ENCODE measurements at places on chromosomes 4 and X.

DNA sequence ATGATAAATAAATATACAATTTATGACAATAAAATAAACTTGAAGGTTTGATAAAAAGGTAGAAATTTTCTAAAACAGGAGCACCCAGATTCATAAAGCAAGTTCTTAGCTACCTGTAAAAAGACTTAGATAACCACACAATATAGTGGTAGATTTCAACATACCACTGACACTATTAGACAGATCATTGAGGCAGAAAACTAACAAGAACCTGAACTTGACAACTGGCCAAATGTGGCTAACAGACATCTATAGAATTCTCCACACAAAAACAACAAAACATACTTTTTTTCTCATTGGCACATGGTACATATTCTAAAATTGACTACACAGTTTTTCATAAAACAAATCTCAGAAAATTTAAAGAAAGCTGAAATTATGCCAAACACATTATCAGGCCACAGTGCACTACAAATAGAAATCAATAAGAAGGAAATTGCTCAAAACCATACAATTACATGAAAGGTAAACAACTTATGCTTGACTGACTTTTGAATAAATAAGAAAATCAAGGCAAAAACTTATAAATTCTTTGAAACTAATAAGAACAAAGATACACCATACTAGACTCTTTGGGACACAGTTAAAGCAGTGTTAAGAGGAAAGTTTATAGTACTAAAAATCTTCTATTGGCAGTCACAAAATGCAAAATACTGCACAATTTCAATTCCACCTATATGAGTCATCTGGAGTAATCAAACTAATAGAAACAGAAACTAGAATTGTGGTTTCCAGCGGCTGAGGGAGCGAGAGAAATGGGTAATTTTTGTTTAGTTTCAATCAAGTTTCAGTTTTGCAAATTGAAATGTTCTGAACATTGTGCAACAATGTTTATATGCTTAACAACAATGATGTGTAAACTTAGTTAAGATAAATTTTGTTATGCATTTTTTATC, 925.6 kb downstream of the SH3BGRL start:
- DNase-seq, result no peak

GRCh38 chrX:154730253-154730891, 20.5 kb downstream of the GAB3 start:
- DNase-seq, result peak; percentile 81

- DNase-seq, result peak; percentile 4
Measured at GRCh38 chr4:127400276-127400675, 232.5 kb upstream of the INTU start.

- DNase-seq, result peak; percentile 81
Measured at GRCh38 chrX:110403441-110404238, 45.0 kb downstream of the RTL9 start.

DNA sequence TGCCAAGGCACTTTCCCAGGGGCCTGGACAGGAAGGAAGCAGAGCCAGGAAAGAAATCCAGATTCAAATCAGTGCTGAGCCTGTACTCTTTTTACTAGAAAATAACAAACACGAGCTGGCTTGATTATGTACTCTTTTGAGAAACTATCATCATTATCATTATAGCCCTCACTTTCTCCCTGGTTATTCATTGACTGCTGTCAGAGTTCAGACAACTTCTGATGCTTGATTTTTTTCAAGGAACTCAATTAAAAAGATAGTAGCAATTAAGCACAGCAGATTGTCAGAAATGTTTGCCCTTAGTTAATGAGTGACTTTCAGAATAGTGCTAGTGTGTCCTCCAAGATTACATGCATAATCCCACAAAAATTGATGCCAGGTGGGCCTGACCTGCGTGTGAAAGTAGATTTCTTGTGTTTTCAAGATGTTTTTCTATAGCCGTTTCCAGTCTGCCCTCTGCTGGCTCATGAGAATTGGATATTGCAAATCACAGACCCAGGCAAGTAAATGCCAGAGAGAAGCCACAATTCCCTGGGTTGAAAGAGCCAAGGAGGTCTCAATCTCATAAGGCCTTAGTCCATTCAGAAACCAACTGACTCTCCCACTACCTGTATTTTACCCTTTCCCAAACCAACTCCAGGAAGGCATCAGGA, 14.3 kb upstream of the PNPLA4 start:
- no peak for DNase-seq

- no peak for DNase-seq
Measured at GRCh38 chrX:116276261-116276660, 105.7 kb downstream of the AGTR2 start.

GRCh38 chr4:22235698-22236097, 280.2 kb downstream of the ADGRA3 start:
- DNase-seq, result no peak

DNA sequence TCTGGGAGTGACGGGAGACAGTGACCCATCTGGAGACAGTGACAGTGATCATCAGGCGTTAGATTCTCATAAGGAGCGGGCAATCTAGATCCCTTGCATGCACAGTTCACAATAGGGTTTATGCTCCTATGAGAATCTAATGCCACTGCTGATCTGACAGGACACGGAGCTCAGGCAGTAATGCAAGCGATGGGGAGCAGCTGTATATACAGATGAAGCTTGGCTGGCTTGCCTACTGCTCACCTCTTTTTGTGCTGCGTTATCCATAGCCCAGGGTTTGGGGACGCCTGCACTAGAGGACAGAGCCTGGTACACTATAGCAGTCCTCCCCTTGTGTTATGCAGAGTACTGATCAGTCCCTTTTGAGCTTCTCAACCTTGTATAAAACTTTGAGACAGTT, 23.5 kb downstream of the NFKB1 start:
- no peak for DNase-seq

DNA sequence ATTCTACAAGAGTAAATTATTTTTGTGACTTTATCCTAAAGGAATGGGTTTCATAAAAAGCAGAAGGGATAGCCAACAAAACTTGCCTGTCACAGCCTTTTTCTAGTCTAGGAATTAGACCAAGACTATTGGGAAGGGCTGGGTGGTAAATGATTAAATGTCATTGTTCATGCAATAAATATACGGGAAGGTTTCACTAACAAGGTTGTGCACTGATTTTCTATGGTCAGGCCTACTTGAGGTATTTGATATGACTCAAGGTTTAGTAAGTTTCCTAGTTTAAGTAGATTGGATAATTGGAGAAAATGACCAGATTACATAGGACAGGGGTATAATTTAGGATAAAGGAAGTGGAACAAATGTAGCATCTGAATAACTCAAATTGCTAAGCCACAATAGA, 249.1 kb upstream of the BMP3 start:
- peak; percentile 1 for DNase-seq

- peak; percentile 38 for DNase-seq
Measured at GRCh38 chrX:42515939-42516338, 262.0 kb downstream of the PPP1R2C start.

DNA sequence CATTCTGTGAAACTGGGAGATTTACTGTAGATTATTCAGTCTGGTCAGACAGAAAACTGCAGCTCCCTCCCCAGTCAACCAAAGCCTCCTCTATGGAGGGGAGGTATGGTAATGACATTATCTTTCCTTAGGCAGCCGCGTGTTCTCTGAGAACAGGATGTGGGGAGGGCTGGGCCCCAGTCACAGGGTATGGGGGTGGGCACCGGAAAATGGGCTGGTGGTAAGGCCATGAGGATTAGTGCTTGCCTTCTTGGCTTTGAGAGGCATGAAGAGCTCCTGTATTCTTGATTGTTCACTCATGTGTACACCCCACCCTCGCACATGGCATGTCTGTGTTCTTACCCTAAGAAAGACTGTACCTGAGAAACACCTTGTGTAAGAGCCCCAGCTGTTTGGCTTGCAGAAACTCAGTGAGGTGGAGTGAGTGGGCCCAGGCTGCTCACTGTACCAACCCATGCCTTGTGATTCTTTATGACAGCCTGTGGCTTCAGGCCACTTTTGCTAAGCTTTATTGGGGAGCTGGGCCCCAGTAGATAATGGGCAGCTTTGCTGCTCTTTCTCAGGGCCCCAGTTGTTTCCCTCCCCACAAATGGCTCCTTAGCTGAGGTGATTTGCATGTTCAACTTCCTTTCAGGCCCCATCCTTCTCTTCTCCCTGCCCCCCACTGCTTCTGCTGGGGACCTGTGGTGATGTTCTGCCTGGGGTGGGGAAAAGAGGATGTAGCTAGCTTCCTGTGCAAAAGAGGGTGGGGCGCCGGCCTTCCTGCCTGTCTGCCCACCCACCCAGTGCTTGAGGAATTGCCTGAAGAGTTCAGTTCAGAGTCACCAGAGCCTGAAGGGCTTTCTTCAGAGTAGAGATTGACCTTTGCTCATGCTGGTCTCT, 30.7 kb downstream of the MSN start:
- DNase-seq, result peak; percentile 56

DNA sequence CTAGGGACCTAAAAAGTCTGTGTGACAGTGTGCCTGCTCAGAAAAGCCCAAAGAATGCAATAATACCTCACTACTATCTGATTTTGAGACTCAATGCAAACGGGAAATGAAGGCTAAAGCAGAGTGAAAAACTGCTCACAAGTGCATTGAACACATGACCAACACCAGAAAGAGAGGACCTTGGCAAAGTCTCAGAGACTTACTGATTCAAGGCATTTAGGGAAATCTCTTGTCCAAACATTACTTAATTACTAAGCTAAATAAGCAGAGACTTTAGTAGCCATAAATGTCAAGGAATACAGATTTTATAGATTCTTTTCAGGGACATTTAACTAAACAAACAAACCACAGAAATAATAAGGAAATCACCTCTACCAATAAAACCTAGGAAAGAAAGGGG, 916.0 kb downstream of the FSTL5 start:
- DNase-seq, result no peak

- DNase-seq, result peak; percentile 58
Measured at GRCh38 chr4:57078685-57079521, 31.3 kb downstream of the IGFBP7 start.

- no peak for DNase-seq
Measured at GRCh38 chr4:78292341-78292740, 235.2 kb downstream of the FRAS1 start.

- no peak for DNase-seq
Measured at GRCh38 chr4:14028862-14029261, 401.3 kb upstream of the BOD1L1 start.

DNA sequence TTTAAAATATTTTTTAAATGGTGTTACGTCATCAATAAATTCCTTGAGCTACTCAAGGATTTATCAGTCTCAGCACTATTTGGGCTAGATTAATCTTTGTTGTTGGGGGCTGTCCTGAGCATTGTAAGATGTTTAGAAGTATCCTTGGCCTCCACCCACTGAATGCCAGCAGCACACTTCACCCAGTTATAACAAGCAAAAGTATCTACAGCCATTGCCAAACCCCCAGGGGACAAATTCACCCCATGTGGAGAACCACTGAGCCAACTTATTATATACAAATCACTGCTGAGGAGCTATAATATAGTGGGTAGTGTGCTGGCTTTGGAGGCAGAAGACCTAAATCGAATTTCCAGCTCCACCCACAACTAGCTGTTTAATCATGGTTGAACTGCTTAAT, 58.3 kb downstream of the ATP10D start:
- DNase-seq, result no peak

- DNase-seq, result no peak
Measured at GRCh38 chr4:6288342-6288741, 18.7 kb downstream of the WFS1 start.

- peak; percentile 94 for DNase-seq
Measured at GRCh38 chrX:16160729-16161128, 6.6 kb upstream of the MAGEB17 start.

- DNase-seq, result no peak
Measured at GRCh38 chr4:41857226-41857641, 78.0 kb upstream of the TMEM33 start.

- no peak for DNase-seq
Measured at GRCh38 chr4:152707632-152708031, 27.8 kb upstream of the TMEM154 start.

DNA sequence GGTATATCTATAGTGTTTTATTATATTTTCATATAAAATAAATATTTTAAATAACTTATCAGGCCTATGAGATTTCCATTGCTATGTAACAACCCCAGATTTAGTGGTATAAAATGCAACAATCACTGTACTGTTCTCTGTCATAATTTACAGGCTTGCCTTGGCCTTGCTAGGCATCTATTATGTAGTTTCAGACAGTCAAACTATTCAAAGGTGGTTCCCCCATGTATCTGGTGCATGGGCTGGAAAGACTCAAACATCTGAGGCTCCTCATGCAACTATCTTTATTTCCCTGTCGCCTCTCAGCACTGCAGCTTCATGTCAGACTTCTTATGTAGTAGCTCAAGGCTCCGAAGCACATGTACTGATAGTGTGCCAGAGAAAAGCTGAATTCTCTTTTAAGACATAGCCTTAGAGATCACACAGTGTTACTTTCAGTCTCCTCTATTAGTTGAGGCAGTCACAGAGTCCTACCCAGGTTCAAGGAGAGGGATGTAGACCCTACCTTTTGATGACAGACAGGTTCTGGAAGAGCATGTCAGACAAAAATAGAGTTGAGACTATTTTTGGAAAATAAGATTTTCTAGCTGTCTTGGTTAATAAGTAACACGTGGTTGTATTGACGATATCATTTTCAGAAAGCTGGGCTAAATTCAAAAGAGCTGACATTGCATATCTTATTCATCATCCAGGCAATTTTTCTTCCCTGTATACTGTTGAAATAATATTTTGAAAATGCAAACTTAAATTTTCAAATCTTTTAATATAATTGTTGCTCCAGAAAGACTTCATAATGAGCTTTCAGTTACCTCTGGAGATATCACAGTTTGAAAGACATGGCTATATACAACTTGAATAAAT, 19.4 kb downstream of the MTTP start:
- no peak for DNase-seq

GRCh38 chrX:48451708-48452107, 18.4 kb downstream of the SLC38A5 start:
- DNase-seq, result no peak

- peak; percentile 15 for DNase-seq
Measured at GRCh38 chr4:11765849-11766453, 337.3 kb upstream of the HS3ST1 start.

DNA sequence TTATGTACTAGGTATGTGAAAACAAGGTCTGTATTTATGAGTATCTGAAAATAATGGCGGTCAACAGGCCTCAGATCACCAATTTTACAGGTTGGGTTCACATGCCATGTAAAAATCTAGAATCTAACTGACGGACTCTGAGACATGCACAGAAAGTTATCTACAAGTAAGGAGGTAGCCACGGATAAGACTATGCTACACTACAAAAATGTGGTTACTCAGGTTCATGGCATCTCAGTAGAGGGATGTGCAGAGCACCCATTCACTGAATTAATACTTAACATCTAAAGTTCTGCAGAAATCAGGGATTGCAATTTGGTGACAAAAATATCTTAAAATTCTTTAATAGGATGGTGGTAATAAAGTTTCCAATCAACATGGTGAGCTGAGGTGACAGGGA, 155.9 kb downstream of the APBB2 start:
- peak; percentile 48 for DNase-seq

- DNase-seq, result no peak
Measured at GRCh38 chr4:92074839-92075238, 228.9 kb upstream of the GRID2 start.

DNA sequence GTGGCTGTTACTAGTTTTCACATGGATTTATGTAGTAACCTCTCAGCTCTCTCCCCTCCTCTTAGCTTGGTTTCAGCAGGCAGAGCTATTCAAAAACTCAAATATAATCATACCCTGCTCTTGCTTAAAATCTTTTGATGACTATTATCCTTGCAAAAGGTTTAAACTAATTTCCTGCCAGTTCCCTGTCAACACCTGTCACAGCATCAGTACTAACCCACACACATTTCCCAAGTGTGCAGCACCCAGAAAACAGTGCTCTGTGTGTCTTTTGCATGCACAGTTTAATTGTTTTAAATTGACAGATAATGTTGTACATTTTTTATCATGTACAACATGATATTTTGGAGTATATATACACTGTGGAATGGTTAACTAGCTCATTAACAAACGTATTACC, 202.0 kb downstream of the PAPSS1 start:
- DNase-seq, result no peak

GRCh38 chr4:163913571-163913970, 419.1 kb downstream of the TMA16 start:
- no peak for DNase-seq

Measured in fibroblast of skin of right biceps (primary cell).